ENCODE measurements at places on chromosomes 2 and 18.
A peak's percentile ranks its signal among the peaks of the same experiment; 100 is the strongest.

DNA sequence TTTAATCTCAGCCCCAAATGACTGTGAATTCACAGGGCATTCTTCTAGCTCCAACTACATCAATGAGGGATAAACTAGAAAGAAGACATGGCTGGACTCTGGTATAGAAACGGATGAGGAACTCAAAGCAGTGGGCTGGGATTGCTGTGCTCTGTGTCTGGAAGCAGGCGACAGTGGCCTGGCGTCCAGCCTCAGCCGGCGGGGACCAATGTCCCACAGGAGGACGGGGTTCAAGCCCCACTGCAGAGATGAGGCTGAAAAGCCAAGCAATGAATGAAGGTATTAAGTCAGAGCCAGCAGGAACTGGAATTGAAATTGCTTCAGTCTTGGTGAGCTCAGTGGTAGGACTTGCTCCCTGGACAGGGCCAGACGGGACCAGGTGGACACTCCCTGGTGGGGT, 24.3 kb upstream of the BOK start:
- no peak for DNase-seq

GRCh38 chr2:23567161-23567756, 182.3 kb downstream of the KLHL29 start:
- no peak for DNase-seq

DNA sequence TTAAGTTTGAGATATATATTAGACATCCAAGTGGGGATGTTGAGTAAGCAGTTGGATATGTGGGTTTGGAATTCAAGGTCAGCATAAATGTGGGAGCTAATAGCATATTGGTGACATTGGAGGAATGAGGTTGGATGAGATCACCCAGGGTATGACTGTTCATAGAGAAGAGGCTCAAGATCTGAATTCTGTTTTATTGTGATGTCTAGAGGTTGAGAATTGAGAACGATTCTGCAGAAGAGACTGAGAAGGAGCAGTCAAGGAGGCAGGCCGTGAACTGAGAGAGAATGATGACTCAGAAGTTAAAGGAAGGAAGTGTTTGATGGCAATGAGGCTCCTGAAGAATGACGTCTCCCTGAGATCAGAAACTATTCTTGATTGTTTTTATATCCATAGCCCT, 5.9 kb downstream of the SERPINB11 start:
- no peak for DNase-seq

DNA sequence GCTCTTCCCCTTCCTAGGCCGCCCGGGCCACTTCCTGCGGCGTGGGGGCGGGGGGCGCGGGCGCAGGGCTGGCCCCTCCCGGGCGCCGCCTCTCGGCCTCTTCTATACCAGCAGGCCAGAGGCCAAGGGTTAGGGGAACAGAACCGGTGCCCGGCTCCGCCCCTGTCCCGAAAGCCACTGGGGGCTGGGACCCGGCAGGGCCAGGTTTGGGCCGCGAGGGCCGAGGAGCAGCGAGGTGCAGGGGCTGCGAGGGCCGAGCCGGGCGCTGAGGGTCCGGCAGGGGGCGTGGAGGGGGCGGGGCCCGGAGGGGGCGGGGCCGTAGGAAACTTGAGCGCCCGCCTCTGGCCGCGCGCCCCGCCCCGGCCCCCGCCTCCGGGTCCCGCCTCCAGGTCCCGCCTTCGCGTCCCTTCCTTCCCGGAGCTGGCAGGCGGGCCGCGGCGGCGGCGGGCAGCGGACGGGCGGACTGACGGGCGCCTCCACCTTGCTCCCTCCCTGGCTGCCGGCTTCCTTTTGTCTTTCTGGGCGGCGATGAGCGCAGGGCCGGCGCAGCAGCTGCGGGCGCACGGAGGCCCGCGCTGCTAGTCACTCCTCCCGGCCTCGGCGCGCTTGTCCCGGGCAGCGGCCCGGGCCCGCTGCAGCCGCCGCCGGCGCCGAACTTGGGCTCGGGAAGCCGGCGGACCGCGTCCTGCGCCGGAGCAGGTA, at the start of gene HPCAL1:
Gene HPCAL1 (plus strand): TSS at position 426 of the 702 bp plus-strand sequence. CDS start 116,854 bp downstream, outside the sequence.
- DNase-seq = peak; percentile 68

GRCh38 chr2:1665761-1666505, 78.4 kb downstream of the PXDN start:
- no peak for DNase-seq

- no peak for DNase-seq
Measured at GRCh38 chr18:64707052-64707451, 558.2 kb upstream of the LINC00305 start.

GRCh38 chr2:127591221-127591923, 54.6 kb upstream of the GPR17 start:
- DNase-seq = peak; percentile 50

DNA sequence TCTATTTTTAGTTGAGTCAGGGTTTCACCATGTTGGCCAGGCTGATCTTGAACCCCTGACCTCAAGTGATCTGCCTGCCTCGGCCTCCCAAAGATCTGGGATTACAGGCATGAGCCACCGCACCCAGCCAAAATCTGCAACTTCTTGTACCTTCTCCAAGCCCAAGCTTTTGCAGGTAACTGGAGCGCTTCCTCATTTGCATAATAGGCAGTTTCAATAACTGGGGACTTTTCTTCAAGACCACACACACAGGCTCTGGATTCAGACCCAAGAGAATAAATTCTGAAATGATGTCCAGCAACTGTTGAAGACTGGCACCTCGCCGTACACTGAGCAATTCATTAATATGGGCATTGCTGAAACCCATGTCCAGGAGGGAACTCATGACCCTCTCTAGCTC, 2.8 kb downstream of the MTERF4 start:
- no peak for DNase-seq

GRCh38 chr2:199309973-199310372, 147.8 kb downstream of the SATB2 start:
- peak; percentile 19 for DNase-seq

DNA sequence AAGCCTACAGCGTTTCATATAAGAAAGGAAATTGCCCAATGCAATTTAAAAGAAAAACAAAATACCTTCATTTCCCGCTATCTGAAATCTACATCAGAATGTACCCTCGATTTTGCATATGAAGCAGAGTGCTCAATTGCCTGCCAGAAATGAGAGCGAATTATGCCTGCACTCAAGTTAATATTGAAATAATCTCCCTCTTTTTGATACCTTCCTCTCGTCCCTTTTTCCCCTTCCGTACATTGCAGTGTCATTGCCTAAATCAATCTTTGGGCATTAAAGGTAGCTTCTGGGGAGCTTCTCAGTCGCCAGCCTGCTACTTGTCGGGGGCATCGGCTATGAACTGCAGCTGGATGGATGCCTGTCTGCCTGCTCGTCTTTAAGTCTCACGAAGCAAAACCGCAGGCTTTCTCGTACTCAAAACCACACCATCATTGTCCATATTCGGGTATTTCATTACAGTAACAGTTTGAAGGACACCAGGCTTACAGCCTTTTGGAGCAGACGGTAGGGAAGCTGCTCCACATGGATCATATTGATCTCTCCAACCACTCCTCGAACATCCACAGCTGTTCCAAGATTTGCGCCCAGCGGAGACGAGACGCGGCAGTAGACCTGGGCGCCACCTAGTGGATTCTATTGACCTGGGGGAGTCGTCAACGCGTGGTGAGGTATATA, 64.0 kb upstream of the HNRNPA3 start:
- peak; percentile 75 for DNase-seq

DNA sequence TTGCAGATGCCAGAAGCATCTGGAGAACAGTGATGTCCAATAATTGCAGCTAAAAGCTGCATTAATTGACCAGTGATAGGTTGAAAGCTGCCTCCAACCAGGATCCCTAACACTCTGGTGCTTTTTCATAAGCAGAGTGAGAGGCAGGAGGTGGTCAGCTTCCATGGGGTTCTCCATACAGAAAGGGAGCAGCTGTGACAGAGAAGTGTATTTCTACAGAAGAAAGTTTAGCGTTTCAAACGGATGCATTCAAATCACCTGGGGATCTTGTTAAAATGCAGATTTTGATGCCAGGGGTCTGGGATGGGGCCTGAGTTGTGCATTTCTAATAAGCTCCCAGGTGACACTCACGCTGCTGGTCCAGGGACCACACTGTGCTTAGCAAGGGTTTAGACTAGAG, 216.5 kb upstream of the NRP2 start:
- no peak for DNase-seq

DNA sequence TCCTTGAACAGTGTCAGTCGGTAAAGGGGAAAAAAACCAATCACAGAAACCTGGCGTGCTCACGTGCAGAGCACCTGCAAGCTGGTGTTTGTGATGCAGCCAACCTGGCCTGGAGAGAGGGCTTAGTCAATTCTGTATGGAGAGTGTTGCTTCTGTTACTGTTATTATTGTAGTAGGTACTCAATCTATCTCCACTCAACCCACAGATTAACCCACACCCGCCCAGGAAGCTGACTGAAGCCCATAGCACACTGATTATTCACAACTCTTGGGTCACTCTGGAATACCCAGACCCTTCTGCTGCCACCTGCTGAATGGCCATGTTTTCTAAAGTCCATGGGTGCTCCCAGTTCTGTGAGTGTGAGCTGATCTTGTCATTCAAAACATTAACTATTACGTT, 53.9 kb downstream of the TNFRSF11A start:
- no peak for DNase-seq

GRCh38 chr2:69744456-69744855, 2.5 kb downstream of the ANXA4 start:
- no peak for DNase-seq

- no peak for DNase-seq
Measured at GRCh38 chr2:192122141-192122540, 72.6 kb downstream of the TMEFF2 start.

GRCh38 chr2:113724010-113724409, 32.4 kb downstream of the SLC35F5 start:
- no peak for DNase-seq

DNA sequence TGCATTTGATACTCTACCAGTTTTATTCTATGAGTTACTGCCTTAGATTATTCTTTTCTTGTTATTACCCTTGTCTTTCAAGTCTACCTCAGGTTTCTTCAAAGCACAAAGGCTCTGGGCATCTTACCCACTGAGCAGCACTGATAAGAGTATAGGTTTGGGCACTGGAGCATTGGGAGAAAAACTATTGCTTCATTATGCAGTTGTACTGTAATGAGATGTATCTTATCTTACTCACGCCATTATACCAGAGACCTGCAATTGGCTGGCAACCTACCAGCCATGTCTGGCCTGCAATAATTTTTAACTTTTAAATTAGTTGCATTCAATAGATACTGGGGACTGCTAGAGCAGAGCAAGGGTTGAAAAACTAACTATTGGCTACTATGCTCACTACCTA, 18.9 kb upstream of the SRBD1 start:
- no peak for DNase-seq

- no peak for DNase-seq
Measured at GRCh38 chr2:53989210-53989862, 18.5 kb upstream of the PSME4 start.

- peak; percentile 19 for DNase-seq
Measured at GRCh38 chr18:74623047-74623816, 25.6 kb downstream of the ZNF407 start.

GRCh38 chr2:48597492-48597891, 20.2 kb upstream of the GTF2A1L start:
- DNase-seq = peak; percentile 15

DNA sequence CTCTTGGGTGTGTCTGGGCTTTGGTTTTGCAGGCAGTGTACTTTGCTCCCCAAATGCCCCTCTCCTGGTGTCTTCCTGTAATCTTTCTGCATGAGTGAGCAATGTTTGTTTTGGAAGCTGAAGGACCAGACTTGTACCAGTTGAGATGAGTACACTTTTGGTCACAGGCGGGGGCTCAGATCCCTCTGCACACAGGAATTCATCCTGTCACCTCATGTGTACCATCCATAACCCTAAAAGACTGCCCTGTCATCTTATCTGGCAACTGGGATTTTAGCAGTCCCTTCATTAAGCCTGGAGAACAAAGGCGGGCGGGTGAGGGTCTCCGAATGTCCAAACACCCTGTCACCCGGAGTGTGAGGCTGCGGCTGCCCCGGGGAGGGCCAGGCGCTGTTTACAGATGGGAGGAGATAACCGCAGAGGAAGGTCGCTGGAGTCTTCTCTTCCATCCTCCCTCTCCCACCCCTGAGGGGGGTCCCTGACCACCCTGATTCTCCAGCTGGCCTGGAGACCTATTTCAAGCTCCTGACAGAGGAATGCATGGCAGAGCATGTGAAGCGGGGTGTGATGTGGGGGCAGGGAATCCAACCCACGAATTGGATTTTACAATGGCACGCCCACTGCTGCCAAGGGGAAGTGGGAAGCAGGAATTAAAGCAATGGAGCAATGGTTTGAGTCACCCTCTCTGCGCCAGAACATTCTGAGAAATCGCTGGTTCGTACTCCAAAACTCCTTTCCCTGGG, 158.2 kb upstream of the MYCN start:
- DNase-seq = no peak

GRCh38 chr18:51716277-51716676, 518.8 kb upstream of the MEX3C start:
- DNase-seq = no peak

DNA sequence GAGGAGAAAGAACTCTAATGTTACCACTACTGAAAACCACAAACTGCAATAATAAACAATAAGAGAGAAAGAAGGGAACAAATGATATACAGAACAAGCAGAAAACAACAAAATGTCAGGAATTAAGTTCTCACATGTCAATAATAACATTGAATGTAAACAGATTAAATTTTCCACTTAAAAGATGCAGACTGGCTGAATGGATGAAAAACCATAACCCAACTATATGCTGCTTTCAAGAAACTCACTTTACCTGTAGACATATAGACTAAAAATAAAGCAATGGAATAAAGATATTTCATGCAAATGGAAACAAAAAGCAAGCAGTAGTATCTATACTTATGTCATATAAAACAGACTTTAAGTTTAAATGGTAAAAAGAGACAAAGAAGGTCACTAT, 50.4 kb downstream of the MRO start:
- DNase-seq = no peak

DNA sequence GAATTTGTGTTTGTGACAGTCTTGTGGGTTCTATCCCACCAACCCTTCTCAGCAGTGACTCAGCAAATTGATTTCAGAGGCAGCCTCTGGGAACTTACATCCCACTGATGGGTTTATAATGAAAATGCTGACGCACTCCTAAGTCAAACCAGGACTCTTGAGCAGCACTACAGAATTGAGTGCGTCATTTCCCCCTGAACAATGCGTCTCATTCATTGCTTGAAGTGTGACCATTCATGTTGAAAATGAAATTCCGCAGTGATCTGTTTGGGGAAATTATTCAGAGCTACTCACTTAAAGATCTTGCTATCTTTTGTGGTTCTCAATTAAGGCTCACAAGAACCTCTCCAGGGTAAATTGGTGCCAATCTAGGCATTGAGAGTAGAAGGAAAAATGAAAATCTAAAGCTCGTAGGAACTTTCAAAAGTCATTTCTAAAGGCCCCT, 417.7 kb upstream of the SLC14A2 start:
- DNase-seq = no peak

GRCh38 chr2:237465515-237466148, 21.4 kb upstream of the MLPH start:
- DNase-seq = no peak
